Cardiac atrium fibroblast (primary cell): ENCODE measurements at places on chromosomes 12 and 14. TPM values are rescaled to one million over a fixed set of nuclear protein-coding genes. Genes with fewer than 3 reads are reported as not detected.

The C12orf50 gene
- total RNA-seq: not detected in 2 replicates

The MDP1 gene
- total RNA-seq: 6.7 and 9.2 TPM in 2 replicates

The C12orf54 gene
- not detected in 2 replicates for total RNA-seq

The SDR9C7 gene
- total RNA-seq: not detected in 2 replicates

The SYCP3 gene
- not detected in 2 replicates for total RNA-seq

The RHEBL1 gene
- not detected in 2 replicates for total RNA-seq
